ENCODE measurements at places on chromosomes 2 and 18. TPM values are rescaled to one million over a fixed set of nuclear protein-coding genes. Genes with fewer than 3 reads are reported as not detected.

The GCA gene
- total RNA-seq, result 16.1 TPM

The SOX11 gene
- not detected for total RNA-seq

The GMCL1 gene
- 26.5 TPM for total RNA-seq

The LYG2 gene
- not detected for total RNA-seq

DNA sequence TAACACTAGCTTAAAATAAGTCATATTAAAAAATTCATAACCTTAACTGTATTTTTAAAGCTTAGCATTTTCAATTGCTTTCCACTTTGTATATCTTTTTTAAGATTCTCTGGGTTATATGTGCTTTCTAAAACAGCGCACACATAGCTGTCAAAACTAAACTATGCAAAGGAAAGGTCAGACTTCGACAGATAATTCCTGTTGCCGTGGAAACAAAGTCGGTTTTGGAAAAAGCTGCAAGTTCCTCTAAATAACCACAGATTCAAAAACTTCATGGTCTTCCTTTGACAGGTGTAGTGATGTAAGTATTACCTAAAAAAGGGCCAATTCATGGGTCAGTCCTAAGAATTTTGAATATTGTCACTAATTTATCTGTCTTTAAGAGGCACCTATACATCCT, 249.6 kb upstream of the TFPI start:
- no peak overlapping the region for H3K4me3 ChIP-seq
- no peaks in the 10 kb centered on the region for H3K27me3 ChIP-seq
- no peaks in the 10 kb centered on the region for H3K36me3 ChIP-seq
- no peaks in the 10 kb centered on the region for H3K4me1 ChIP-seq

DNA sequence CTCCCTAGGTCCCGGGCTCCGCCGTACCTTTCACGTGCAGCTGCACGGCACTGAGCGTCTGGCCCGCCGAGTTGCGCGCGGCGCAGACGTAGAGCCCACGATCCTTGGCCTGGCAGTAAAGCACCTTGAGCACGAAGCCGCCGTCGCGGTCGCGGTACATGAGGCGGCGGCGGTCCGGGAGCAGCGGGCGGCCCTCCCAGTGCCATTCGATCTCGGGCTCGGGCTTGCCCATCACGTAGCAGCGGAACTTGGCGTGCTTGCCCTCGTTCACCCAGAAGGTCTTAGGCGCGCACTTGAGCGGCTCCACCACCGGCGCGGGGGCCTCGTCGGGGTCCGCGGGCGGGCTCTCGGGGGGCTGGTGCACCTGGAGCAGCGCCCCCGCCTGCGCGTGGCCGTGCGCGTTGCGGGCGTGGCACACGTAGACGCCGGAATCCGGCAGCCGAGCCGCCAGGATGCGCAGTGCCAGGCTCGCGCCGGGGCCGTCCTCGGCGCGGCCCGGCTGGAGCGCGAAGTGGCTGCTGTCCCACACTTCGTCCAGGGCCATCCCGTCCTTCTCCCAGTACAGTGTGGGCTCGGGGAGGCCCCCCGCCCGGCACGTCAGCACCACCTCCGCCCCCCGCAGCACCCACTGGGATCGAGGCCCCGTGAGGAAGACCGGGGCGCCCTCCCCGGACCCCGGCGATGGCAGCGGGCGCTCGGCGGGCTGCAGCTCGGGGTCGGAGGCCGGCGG, 980 bp downstream of the OBSL1 start:
- H3K4me1 ChIP-seq, result no peaks in the 10 kb centered on the region
- DNase-seq, result no peak
- H3K4me3 ChIP-seq, result no peak overlapping the region
- H3K27me3 ChIP-seq, result peaks cover 33% of the 10 kb centered on the region
- no peak overlapping the region for H3K27ac ChIP-seq

GRCh38 chr2:234955971-234956509, 4.2 kb downstream of the SH3BP4 start:
- H3K4me1 ChIP-seq, result peaks cover 2% of the 10 kb centered on the region
- H3K36me3 ChIP-seq, result no peaks in the 10 kb centered on the region
- no peak overlapping the region for H3K27ac ChIP-seq
- no peak for DNase-seq

DNA sequence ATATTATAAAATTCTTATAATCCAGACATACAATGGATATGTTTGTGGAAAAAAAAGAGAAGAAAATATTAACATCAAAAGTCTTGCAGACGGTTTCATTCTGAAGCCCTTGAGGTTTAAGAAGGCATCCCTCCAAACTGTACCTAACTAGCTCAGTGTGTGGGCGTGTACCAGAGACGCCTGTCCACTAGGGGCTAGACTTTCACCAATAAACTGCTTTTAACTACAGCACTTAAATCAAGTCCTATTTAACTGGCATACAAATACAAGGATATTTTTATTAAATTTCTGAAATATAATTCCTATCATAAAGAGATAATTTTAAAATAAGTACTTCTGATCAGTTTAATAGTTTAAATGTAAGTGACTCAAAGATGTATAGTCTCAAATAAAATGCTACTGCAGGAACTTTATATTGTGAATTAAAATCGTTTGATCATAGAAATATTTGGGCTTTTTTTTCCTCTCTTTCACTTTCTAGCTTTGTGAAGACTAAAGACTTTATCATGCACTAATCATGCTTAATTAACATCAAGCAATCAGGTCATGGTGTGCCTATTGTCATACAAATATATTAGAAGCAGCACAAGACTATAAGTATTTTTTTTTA, 437.7 kb downstream of the SATB2 start:
- no peak overlapping the region for H3K4me3 ChIP-seq
- no peaks in the 10 kb centered on the region for H3K36me3 ChIP-seq
- DNase-seq, result no peak
- H3K27ac ChIP-seq, result no peak overlapping the region
- H3K4me1 ChIP-seq, result no peaks in the 10 kb centered on the region
